ENCODE measurements at places on chromosomes 7 and 10. TPM values are rescaled to one million over a fixed set of nuclear protein-coding genes. Genes with fewer than 3 reads are reported as not detected.

The ST8SIA6 gene
- total RNA-seq, result 0.66 TPM

DNA sequence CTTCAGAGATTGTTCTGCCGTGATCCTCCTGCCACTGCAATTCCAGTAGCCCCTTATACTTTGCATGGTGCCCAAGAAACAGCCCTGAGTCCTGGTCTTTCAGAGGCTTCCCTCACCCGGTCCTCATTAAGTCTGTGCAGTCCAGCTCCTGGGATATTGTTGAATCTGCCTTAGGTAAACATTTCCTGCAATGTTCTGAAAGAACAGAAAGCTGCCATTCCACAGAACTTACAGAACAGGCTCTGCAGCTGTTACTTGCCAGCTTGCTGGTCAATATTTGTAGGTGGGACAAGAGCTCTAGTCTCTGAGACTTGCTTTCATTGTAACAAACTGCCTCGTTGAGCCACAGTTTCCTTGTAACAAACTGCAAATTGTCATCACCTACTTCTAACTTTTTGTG is 115.0 kb upstream of the KIF5B start:
- H3K27me3 ChIP-seq, result no peaks in the 10 kb centered on the region
- H3K36me3 ChIP-seq, result no peaks in the 10 kb centered on the region
- H3K4me1 ChIP-seq, result no peaks in the 10 kb centered on the region
- no peak overlapping the region for H3K27ac ChIP-seq

DNA sequence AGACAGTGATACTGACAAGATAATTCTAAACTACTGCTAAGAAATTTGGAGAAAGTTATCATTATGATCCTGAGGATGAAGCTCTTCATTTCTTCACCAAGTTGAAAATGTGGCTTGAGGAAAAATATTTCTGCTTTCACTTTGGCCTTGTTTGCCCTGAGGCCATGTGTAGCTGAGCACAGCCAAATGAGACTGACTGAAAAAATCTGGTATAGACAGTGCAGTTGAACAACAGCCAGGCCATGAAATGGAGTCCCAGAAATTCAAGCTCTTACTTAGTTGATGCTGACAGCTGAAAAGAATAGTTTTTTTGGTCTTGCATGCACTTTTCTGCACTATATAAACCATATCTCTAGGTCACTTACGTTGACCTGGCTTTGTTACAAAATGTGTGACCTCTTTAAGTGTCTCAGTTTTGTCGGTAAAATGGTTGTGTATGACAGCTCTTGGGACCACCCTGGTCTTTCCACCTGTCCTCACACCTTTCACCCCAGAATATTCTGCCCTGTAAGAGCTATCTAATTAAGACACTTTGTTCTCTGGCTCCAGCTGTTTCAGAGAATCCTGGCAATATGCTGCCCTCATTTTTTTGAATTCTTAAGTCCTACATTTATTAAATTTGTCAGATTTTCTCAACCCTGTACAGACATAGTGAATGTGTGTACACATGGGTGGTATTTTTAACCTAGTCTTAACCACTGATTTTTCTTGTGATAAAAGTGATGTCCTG is 91.3 kb downstream of the CD36 start:
- DNase-seq, result no peak
- no peaks in the 10 kb centered on the region for H3K36me3 ChIP-seq
- H3K27me3 ChIP-seq, result no peaks in the 10 kb centered on the region
- H3K27ac ChIP-seq, result no peak overlapping the region

GRCh38 chr10:21488246-21488956 is 37.1 kb downstream of the SKIDA1 start:
- DNase-seq, result no peak
- H3K27me3 ChIP-seq, result no peaks in the 10 kb centered on the region
- H3K4me1 ChIP-seq, result peaks cover 3% of the 10 kb centered on the region
- no peaks in the 10 kb centered on the region for H3K36me3 ChIP-seq
- no peak overlapping the region for H3K27ac ChIP-seq

The GPR85 gene
- total RNA-seq, result 3.1 TPM

DNA sequence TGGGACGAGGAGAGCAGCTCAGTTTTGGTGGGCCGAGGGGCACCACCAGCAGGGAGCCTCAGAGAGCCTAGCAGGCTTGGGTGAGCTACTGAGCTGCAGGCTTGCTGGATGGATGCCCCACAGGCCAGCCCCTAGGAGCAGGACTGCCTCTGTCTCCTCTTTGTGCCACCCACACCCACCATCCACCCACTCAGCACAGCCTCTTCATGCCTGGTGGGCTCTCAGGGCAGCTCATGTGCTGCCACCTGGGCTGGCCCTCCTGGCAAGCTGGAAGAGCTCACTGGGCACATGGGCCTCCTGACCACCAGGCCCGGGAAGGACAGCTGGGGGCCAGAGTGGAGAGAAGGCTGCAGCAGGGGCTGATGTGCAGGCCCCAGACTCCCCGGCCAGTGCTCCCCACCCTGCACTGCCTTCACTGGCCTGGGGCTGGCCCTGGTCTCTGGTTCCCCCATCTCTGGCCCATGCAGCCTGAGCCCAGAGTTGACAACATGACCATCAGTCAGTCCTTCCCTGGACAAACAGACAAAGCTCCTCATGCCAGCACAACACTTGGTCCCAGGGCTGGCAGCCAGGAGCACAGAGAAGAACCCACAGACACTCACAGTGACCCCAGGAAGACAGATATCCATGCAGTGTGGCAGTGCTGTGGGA is 8.2 kb downstream of the RASGEF1A start:
- H3K36me3 ChIP-seq, result no peaks in the 10 kb centered on the region
- H3K4me1 ChIP-seq, result no peaks in the 10 kb centered on the region
- DNase-seq, result no peak
- H3K27me3 ChIP-seq, result no peaks in the 10 kb centered on the region

DNA sequence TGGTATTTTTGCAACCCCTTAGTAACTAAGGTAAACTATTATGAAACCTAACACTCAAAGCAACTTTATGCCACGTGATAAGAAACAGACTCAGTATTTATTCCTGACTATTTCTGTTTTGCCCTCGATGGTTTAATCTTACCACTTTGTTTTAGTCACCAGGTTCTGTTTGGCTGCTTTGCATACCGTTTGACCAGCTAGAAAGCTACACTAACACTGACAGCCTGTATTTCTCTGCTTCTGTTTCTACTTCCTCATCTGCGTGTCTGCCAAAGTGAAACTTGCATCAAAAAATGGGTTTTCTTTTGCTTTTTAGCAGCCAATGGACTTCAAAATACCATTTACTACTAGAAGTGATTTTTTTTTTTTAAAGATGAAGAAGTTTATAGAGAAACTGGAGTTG is 802.5 kb downstream of the GRM8 start:
- DNase-seq, result no peak
- H3K4me1 ChIP-seq, result no peaks in the 10 kb centered on the region
- no peaks in the 10 kb centered on the region for H3K27me3 ChIP-seq
- no peaks in the 10 kb centered on the region for H3K36me3 ChIP-seq

DNA sequence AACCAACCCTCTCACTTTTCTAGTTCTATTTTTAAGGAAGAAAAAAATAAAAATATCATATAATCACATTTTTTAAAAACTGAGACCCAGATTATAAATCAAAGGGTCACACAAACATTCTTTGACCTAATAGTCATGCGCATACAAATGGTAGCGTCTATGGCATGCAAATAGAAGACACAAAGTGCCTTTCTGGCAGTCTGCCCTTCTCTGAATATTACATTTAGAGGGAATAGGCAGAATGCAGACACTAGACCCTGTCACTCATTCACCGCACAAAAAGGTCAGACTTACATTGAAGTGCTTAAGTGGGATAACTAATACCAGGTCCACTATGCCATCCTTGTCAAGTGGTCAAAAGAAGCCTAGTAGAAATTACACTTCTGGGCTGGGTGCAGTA is 26.5 kb upstream of the FHIP2A start:
- no peaks in the 10 kb centered on the region for H3K36me3 ChIP-seq
- H3K27me3 ChIP-seq, result no peaks in the 10 kb centered on the region
- no peak overlapping the region for H3K4me3 ChIP-seq
- DNase-seq, result no peak
- H3K27ac ChIP-seq, result no peak overlapping the region

The ANXA8 gene
- total RNA-seq, result not detected

- DNase-seq, result no peak
- peaks cover 12% of the 10 kb centered on the region for H3K4me1 ChIP-seq
- no peak overlapping the region for H3K27ac ChIP-seq
- no peak overlapping the region for H3K4me3 ChIP-seq
- no peaks in the 10 kb centered on the region for H3K27me3 ChIP-seq
- no peaks in the 10 kb centered on the region for H3K36me3 ChIP-seq
These were observed 6.6 kb downstream of the CCDC126 start for GRCh38 chr7:23603632-23604295.

The PARP12 gene
- total RNA-seq, result 12.7 TPM

GRCh38 chr7:9945857-9946256 is 1027.8 kb upstream of the PHF14 start:
- no peak for DNase-seq
- H3K27ac ChIP-seq, result no peak overlapping the region
- no peak overlapping the region for H3K4me3 ChIP-seq
- H3K27me3 ChIP-seq, result no peaks in the 10 kb centered on the region
- no peaks in the 10 kb centered on the region for H3K4me1 ChIP-seq

DNA sequence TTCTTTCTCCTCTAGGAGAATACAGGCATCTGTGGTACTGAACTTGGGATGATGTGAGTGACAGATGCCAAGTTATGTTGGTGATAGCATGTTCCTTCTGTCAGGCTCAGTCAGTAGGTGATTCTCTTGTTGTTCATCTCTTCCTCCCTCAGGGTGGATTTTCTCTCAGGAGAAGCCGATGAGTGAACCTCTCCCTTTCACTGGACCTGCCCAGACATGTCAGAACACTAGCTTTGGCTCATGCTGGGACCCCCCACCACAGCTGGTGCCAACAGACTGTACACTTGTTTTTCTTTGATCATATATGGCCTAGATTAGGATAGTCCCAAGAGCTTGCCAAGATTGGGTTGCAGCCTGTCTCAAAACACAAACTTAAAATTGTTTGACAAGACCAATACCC is 129.4 kb downstream of the BMPER start:
- DNase-seq, result no peak
- H3K27me3 ChIP-seq, result no peaks in the 10 kb centered on the region
- no peak overlapping the region for H3K27ac ChIP-seq
- no peak overlapping the region for H3K4me3 ChIP-seq
- no peaks in the 10 kb centered on the region for H3K4me1 ChIP-seq
- no peaks in the 10 kb centered on the region for H3K36me3 ChIP-seq

GRCh38 chr7:7970237-7970530 is 1.6 kb downstream of the GLCCI1 start:
- H3K27me3 ChIP-seq, result no peaks in the 10 kb centered on the region
- peak overlapping the region; percentile 49 for H3K27ac ChIP-seq
- DNase-seq, result no peak
- H3K4me3 ChIP-seq, result peak overlapping the region; percentile 82
- no peaks in the 10 kb centered on the region for H3K36me3 ChIP-seq

GRCh38 chr10:12902851-12903358 is 98.6 kb downstream of the CCDC3 start:
- no peaks in the 10 kb centered on the region for H3K4me1 ChIP-seq
- no peak overlapping the region for H3K4me3 ChIP-seq
- H3K36me3 ChIP-seq, result no peaks in the 10 kb centered on the region
- no peak overlapping the region for H3K27ac ChIP-seq
- no peak for DNase-seq

GRCh38 chr10:122056431-122057094 is 67.6 kb downstream of the TACC2 start:
- H3K27ac ChIP-seq, result peak overlapping the region; percentile 92
- peaks cover 10% of the 10 kb centered on the region for H3K4me1 ChIP-seq
- H3K36me3 ChIP-seq, result no peaks in the 10 kb centered on the region
- no peak overlapping the region for H3K4me3 ChIP-seq

GRCh38 chr7:3688071-3688470 is 387.0 kb downstream of the SDK1 start:
- H3K27ac ChIP-seq, result no peak overlapping the region
- H3K4me3 ChIP-seq, result no peak overlapping the region
- DNase-seq, result no peak
- H3K36me3 ChIP-seq, result no peaks in the 10 kb centered on the region
- no peaks in the 10 kb centered on the region for H3K27me3 ChIP-seq

The RTKN2 gene
- not detected for total RNA-seq

DNA sequence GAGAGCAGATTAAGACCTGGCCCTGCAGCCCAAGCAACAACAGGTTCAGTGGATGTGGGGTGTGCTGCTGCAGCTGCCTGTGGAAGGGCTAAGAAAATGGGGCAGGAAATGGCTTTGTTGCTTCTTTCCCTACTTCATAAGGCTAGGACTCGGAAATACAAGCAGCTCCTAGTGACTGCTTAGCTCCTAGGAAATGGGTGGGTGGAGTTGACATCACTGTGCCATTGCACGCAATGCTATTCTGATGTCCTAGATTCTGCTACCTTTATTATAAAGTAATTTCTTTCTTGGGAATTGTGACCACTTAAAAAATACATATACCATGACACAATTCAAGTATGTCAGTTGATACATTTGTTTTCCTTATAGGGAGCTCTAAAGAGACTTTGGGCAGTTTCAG is 155.8 kb downstream of the FANK1 start:
- DNase-seq, result no peak
- no peak overlapping the region for H3K4me3 ChIP-seq
- no peaks in the 10 kb centered on the region for H3K27me3 ChIP-seq
- no peaks in the 10 kb centered on the region for H3K36me3 ChIP-seq
- H3K27ac ChIP-seq, result no peak overlapping the region
- no peaks in the 10 kb centered on the region for H3K4me1 ChIP-seq

The LRMDA gene
- total RNA-seq, result 4.5 TPM

DNA sequence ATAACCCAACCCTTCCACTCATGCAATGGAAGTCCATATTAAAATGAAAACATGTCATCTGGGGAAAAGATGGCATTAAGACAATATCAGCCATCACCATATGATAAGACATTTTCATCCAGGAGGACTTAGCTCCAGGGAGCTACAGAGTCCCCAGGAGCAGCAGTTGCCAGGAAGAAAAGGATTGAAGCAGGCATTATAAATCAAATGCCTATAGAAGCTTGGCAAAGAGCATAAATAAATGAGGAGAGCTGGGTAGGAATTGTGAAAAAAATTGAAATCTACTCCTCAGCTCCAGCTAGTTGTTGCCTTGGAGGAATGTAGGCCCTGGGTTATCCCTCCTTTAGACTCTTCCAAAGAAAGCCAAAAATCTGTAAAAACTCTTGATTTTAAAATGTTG is 42.5 kb downstream of the FAM13C start:
- no peak overlapping the region for H3K4me3 ChIP-seq
- no peak for DNase-seq
- no peak overlapping the region for H3K27ac ChIP-seq
- H3K36me3 ChIP-seq, result no peaks in the 10 kb centered on the region

GRCh38 chr10:68628576-68629127 is 68.5 kb downstream of the TET1 start:
- H3K27ac ChIP-seq, result no peak overlapping the region
- H3K4me3 ChIP-seq, result no peak overlapping the region
- peak; percentile 14 for DNase-seq

The SKIDA1 gene
- not detected for total RNA-seq

DNA sequence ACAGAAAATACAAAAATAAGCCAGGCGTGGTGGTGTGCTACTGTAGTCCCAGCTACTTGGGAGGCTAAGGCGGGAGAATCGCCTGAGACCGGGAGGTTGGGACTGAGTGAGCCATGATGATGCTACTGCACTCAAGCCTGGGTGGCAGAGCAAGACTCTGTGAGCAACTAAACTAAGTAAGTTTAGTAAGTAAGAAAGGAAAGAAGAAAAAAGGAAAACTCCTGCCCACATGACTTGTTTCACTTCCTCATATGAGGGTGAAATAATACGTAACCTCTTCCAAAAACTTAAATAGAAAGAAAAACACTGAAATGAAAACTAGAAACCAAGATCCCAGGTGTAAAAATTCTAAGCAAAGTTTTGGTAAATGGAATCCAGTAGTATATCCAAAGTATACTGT is 79.6 kb downstream of the LARP4B start:
- H3K4me1 ChIP-seq, result peaks cover 1% of the 10 kb centered on the region
- H3K36me3 ChIP-seq, result peaks cover 6% of the 10 kb centered on the region
- no peaks in the 10 kb centered on the region for H3K27me3 ChIP-seq
- DNase-seq, result no peak
- H3K4me3 ChIP-seq, result no peak overlapping the region
- H3K27ac ChIP-seq, result no peak overlapping the region
